NCI-H460 (cell line): ENCODE measurements at places on chromosomes 2 and 18. TPM values are rescaled to one million over a fixed set of nuclear protein-coding genes. Genes with fewer than 3 reads are reported as not detected.

The GPAT2 gene
- total RNA-seq = not detected in 2 replicates

The ICA1L gene
- 5.6 and 6.9 TPM in 2 replicates for total RNA-seq

The E2F6 gene
- total RNA-seq = 27.9 and 29.8 TPM in 2 replicates

The GNAL gene
- total RNA-seq = 8.6 TPM in 2 replicates

The AQP12B gene
- not detected in 2 replicates for total RNA-seq

The LCT gene
- total RNA-seq = 0.02 and 0.06 TPM in 2 replicates

The ALKAL2 gene
- not detected in 2 replicates for total RNA-seq

The PLGLB1 gene
- 0.92 TPM in 1 of 2 replicates, not detected in the other for total RNA-seq

The ERMN gene
- not detected in 2 replicates for total RNA-seq

The RAB6C gene
- total RNA-seq = not detected in 2 replicates

The REEP1 gene
- total RNA-seq = 0.55 TPM in 1 of 2 replicates, not detected in the other

The ASB18 gene
- not detected in 2 replicates for total RNA-seq

The PAPOLG gene
- 21.6 and 29.0 TPM in 2 replicates for total RNA-seq

The UCN gene
- 4.6 and 6.8 TPM in 2 replicates for total RNA-seq

The POLR1B gene
- 35.9 and 43.0 TPM in 2 replicates for total RNA-seq

The PLCD4 gene
- 2.8 and 7.6 TPM in 2 replicates for total RNA-seq

The LHCGR gene
- total RNA-seq = 0.32 and 0.40 TPM in 2 replicates

The C2orf15 gene
- 0.27 TPM in 1 of 2 replicates, not detected in the other for total RNA-seq

The FHOD3 gene
- 17.5 and 23.1 TPM in 2 replicates for total RNA-seq
